Vagina (tissue), 2 donors: ENCODE measurements at places on chromosomes 1 and 21.
A peak's percentile ranks its signal among the peaks of the same experiment; 100 is the strongest.

DNA sequence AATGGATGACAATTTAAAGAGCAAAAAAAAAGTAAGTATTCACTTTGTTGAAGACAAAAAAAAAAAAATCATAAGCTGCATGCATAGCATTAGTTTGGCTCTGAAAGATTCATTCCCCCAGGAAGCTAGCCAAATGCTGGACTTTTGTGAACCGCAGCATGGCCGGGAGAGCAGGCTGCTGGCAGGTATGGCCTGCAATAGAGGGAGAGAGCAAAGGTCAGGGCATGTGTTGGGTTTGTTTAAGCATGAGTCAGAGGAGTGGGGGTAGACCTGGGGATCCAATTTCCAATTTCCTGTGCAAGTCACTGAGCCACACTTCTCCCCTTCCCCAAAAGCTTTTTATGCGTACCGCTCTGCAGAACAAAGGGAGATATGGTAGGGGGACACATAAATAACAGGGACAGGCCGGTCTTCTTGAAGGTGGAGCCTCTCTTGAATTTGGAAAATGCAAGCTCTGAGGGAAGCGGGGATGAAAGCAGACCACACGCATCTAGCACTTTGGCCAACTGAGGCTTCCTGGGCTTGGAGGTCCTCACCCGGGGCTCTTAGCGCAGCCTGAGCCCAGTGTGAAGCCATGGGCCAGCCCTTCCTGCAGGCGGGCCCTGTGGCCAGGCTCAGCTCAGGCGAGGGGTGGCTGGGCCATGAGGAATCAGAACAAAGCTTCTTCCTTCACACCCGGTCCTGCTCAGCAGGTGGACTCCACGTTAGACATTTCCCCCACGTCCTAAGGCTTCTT, 171.1 kb downstream of the TOMM20 start:
- no peak for DNase-seq

- no peak for DNase-seq
Observed at GRCh38 chr1:11521582-11522399, 42.8 kb downstream of the DISP3 start.

DNA sequence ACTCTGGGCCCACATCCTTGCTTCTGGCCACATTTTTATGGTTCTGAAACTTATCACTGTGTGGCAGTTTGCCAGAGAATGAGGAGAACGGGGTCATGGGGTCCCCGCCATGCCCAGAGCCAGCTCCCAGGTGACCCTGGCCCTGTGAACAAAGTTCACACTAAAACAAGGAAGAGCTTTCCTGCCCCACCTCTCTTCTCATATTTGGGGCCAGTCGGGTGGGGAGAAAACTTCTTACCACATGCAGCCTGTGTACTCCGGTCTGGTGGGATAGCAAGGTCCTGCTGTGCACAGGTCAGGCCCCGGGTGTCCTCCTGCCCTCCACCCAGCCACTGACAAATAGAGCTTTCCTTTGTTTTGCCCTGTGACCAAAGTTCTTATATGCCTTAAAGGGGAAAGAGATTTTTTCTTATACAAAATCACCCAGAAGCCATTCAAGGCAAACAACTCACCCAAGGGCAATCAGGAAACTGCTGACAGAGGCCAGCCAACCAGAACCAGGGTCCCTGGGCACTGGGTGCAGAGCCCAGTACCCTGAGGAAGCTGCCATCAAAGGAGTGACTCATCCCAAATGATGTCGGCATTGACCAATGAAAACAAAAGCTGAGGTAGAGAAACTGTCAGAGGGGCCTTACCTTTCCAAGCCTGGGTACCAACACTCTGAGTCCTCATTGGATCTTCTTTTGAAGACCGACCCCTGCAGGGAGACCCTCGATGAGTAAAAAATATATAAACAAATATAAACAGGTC, 53.6 kb downstream of the OLIG1 start:
- DNase-seq: no peak

DNA sequence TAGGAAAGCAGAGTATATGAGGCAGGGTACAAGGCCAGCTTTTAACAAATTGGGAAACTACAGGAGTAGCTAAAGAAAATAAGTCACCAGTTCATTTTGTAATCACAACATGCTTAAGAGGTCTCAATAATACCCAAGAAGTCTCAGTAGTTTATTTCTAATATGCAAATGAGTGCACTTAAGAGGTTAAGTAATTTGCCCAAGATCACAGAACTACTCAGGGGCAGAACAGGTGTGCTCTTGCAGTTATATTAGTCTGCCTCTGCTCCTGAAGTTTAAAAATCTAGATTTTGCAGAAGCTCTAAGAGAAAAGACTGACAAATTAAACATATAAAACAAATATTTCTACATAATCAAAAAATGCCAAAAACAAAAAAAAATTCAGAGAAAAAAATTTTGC, 6.9 kb downstream of the EPS15 start:
- no peak for DNase-seq

DNA sequence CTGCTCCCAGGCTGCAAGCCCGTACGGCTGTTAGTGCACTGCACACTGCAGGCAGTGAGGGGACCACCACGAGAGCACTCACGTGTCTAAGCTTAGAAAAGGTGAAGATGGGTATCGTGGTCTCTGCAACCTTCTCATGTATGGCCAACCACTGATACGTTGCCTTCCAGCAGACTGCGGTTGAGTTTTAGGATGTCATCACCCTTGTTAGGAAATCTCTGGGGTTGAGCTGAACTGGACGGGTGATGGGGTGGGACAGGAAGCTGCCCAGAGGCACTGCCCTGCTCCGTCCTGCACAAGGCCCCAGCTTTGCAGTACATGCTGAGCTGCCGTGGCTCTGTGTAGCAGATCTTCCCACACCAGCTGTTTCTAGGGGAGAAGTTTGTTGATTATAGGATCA, 43.3 kb downstream of the FAAP20 start:
- no peak for DNase-seq

GRCh38 chr1:234955107-234955731, 173.4 kb downstream of the TOMM20 start:
- no peak for DNase-seq

DNA sequence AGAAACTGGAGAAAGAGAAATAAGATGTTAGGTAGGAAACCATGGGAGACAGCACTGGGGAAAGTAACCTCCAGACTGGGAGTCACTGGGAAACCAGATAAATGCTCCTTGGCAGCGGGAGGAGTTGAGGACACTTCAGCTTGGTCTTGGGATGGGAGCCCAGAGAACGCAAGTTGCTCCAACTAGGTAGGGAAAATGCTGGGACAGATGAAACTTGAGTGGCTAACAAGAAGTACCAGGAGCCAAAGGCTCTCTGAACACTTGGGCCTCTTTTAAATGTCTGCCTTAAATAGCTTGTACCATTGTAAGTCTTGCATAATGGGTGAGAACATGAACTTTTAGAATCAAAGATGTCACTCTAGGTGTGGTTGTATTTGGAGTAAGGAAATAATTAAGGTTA, 3.0 kb downstream of the NMNAT1 start:
- no peak for DNase-seq

- no peak for DNase-seq
Observed at GRCh38 chr1:20884513-20884912, 97.4 kb upstream of the HP1BP3 start.

GRCh38 chr1:113434081-113434873, 44.0 kb downstream of the MAGI3 start:
- DNase-seq: no peak

DNA sequence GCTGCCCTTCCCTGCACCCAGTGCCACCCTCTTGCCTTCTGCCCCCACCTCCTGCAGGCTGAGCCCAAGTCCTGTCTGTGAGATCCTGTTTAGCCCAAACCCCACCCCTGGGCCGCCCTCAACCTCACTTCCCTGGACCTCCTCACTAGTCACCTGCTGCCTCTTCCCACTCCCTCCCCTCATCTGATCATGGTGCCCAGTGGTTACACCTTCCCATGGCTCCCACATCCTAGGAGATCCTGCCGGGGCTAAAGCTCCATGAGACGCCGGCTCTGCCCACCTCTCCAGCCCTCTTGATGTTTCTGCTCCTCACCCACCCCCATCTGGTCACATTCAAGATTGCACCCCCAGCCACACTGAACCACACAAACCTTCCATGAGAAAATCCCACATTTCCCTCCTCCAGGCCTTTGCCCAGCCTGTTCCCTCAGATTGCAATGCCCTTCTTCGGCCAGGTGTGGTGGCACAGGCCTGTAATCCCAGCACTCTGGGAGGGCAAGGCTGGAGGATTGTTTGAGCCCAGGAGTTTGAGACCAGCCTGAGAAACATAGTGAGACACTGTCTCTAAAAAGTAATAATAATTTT, 17.0 kb downstream of the TTC39A start:
- DNase-seq: no peak

DNA sequence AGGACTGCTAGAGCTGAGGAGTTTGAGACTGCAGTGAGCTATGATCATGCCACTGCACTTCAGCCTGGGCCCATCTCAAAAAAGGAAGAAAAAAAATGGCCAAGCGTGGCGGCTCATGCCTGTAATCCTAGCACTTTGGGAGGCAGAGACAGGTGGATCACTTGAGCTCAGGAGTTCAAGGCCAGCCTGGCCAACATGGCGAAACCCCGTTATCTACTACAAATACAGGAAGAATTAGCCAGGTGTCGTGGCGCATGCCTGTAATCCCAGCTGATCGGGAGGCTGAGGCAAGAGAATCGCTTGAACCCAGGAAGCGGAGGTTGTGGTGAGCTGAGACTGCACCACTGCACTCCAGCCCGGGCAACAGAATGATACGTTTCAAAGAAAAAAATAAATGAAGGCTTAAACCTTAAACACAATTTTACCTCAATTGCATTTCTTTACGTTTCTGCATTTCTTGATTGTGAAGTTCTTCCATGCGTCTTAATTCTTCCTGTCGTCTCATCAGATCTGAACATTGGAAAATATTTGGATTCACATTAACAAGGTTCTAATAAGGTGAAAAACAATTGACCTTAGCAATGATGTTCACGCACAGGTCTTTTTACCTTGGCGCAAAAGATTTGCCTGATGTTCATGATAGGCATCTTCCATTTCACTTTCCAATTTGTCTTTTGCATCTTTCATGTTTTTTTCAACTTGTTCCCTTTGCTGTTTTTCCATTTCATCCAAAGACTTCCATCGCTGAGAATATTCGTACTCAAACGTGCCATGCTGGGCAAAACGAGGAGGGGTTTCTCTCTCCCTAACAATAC, 4.2 kb downstream of the SFPQ start:
- no peak for DNase-seq

GRCh38 chr21:41673071-41673470, 93.8 kb downstream of the RIPK4 start:
- no peak for DNase-seq

GRCh38 chr1:159780583-159781582, at the start of gene DUSP23:
Gene DUSP23 (plus strand): TSS chr1:159780962. CDS start chr1:159781101, 139 bp downstream.
- peak; percentile 99 for DNase-seq

- DNase-seq: no peak
Observed at GRCh38 chr1:117239467-117239866, 28.7 kb upstream of the VTCN1 start.

GRCh38 chr1:164563721-164564360, 4.9 kb downstream of the PBX1 start:
- no peak for DNase-seq

- no peak for DNase-seq
Observed at GRCh38 chr1:89394851-89395250, 31.0 kb downstream of the GBP6 start.

DNA sequence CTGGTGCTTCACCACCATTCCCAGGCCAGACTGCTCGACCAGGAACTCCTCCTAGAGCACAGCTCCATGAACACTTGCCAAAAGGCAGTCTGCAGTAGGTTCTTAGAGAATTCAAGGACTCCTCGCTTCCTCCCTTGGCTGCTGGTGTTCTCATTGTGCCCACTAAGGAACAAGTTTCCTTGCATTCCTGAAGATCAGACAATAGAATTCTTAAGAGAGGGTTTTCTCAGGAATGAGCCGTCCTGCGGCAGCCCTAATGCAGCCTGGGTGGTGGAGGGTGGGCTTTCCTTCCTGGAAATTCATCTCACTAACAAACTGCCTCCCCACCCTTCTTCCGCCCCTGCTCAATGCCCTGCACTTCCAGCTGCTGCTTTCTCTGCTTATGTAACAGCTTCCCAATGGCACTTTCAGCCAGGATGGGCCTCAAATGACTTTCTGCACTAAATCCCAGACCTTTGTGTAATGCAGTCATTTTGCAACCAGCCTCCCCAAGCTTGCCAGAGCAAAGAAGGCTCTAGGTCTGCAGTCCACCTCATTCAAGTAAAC, 287.9 kb downstream of the PLPP3 start:
- DNase-seq: no peak

DNA sequence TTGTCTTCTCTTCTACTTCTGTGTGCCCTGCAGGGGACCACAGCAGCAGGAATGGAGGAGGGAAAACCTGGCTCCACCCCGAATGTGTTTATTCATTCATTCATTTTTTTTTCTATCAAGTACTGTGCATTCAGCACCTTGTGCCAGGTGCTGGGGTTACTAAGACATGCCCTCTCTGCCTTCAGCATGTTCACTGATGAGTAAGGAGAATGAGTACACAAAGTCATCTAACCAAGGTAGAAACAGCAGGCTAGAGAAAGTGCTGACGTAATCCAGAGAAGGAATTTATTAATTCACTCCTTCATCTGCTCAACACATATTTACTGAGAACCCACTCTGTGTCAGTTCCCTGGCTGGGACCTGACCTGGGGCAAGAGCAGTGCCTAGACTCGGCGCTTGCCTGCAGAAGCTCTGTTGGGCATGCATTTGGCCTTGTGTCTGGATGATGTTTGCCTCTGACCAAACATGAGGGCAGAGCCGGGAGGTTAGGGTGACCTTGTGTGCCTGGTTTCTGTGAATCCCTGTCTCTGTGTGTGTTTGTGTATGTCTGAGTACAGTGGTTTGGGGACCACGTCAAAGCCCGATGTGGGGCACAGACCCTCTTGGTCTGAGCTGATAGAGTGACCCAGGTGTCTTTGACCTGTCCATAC, 3.3 kb upstream of the MYOG start:
- DNase-seq: no peak

DNA sequence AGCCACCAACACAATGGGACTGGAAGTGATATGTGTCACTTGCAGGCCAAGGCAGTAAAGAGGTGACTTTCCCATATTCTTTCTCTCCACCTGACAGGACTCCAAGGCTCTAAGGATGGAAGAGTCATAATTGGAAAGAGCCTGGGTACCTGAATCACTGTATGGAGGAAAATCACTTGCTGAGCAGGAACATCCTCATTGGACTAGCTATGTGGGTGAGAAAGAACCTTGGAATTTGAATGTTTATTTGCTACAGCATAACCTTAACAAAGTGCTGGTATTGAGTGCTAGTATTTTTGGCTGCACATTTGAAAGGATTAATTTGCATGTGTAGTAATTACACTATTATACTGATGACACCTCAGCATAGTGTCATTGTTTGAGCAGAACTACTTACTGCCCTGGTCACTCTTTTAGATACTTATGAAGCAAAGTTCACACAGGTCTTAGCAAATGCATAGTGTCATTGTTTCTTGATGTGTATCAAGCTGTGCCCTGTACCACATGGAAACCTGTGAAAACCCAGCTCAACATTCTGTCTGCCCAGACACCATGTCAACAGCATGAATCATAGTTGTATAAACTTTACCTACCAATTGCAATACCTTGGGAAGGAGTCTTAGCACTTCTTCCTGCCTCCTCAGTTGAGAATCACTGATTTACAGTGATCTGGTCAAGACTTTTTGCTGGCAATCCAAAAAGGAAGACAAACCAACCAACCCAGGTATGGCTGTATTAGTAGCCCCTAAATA, 5.1 kb upstream of the S100A10 start:
- no peak for DNase-seq

GRCh38 chr21:33403786-33404585, 773 bp downstream of the IFNGR2 start:
- no peak for DNase-seq
